ENCODE measurements at places on chromosomes 13 and 19.

DNA sequence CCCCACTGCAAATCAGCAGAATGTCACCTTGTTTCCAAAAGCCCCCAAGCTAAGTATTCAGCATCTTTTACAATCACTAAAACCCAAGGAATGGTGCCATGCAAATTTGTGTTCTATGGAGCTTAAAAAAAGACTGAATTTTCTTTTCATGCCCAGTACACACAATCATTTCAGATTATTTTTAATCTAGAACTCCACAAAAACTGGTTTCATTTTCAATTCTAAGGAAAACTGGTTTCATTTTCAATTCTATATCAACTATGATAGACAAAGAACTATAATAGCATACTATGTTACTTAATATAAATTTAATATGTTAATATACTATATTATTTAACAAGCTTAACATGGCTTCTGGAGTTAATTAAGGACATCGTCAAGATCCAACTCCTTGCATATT, 88.4 kb upstream of the DOCK9 start:
- no peak for DNase-seq

GRCh38 chr13:32036126-32036695, 4.6 kb downstream of the FRY start:
- DNase-seq = no peak

DNA sequence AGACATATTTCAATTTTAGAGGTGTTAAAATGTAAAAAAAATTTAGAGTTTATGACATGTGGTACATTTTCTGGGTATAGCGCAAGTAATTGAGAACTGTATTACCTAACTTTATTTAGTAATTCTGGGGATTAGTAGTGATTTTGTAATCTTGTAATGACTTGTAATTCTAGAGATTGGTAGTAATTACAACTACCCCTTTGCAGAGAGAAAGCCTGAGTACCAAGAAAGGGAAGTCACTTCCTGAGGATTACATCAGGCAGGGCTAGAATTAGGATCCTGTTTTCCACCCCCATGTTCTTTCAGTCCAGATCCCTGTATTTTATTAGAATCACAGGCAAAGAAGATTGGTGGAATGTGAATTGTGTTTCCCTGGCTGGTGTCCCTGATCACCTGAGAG, 274.9 kb downstream of the KCNRG start:
- DNase-seq = no peak

DNA sequence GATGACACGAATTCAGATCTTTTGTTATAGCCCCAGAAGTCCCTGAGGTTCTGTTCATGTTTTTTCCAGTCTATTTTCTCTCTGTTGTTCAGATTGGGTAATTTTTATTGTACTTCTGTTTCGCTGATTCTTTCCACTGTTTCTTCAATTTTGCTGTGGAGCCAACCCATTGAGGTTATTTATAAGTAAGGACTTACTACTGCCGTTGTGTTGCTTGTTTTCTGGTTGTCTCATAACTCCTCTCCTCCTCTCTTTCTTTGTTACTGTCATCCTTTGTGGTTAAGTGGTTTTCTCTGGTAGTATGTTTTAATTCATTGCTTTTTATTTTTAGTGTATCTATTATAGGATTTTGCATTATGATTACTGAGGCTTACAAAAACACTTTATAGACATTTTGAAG, 48.7 kb upstream of the GAS6 start:
- no peak for DNase-seq

- no peak for DNase-seq
Observed at GRCh38 chr19:32748497-32748896, 28.9 kb downstream of the TDRD12 start.

DNA sequence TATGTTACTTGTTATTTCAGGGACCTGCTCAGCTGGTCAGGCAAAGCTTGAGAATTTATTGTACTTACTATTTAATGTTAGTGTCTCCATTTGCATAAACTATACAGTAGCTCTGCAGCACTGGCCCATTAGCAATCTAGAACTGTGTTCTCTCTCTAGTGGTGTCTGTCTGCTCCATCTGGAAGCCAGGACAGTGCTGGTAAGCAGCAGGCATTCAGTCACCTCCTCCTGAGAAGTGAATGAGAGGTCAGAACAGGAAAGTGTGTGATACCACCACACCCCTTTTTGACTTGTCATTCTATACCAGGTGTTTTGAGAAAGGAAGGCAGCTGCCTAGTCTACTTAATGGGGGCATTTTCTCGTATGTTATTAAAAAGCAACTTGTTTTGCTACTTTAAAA, 3.9 kb downstream of the COG3 start:
- no peak for DNase-seq

DNA sequence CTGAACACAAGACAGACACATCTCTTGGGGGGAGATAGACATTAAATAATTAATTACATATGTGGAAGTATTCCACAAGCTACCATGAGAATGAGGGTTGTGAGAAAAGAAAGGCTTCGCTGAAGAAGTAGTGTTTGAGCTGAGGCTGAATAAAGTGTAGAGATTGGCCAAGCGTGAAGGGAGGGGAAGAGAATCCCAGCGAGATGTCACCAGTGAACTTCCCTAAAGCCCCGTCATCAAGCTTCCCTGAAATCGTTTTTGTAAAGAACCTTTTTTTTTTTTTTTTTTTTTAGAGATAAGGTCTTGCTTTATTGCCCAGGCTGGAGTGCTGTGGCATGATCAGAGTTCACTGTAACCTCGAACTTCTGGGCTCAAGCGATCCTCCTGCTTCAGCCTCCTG, 235.2 kb downstream of the KCNRG start:
- DNase-seq = no peak

DNA sequence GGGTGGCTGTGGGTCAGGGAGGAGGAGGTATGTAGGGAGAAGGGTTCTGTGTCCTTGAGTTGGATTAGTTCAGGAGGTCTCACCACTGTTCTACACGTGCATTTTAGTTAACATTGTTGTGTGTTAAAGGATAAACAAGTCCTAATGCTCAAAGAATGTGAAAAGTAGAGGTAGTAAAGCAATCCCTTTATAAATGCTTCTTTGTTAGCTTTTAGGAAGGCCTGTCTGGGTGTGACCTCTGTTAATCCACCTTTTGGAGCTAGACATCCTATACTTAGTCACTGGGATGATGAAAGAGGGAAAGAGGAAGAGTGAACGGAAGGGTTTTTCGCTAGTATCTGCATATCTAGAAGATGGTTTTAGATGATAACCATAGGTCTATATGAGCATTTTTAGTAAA, 42.2 kb upstream of the FLT1 start:
- no peak for DNase-seq

DNA sequence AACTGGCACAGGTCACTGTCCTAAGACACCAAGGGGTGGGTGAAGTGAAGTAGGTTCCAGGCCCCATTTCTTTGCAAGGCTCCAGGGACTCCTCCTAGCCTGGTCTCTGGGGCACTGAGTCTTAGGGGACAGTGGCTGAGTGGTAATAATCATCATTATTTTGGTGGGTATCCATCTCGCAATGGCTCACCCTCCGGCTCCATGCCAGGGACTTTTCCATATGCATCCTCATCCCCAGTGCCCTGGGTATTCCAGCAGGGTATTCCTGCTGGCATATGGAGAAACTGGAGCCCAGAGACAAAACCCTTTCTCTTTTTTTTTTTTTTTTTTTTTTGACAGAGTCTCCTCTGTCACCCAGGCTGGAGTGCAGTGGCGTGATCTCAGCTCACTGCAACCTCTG, 2.5 kb downstream of the PDE4A start:
- no peak for DNase-seq

DNA sequence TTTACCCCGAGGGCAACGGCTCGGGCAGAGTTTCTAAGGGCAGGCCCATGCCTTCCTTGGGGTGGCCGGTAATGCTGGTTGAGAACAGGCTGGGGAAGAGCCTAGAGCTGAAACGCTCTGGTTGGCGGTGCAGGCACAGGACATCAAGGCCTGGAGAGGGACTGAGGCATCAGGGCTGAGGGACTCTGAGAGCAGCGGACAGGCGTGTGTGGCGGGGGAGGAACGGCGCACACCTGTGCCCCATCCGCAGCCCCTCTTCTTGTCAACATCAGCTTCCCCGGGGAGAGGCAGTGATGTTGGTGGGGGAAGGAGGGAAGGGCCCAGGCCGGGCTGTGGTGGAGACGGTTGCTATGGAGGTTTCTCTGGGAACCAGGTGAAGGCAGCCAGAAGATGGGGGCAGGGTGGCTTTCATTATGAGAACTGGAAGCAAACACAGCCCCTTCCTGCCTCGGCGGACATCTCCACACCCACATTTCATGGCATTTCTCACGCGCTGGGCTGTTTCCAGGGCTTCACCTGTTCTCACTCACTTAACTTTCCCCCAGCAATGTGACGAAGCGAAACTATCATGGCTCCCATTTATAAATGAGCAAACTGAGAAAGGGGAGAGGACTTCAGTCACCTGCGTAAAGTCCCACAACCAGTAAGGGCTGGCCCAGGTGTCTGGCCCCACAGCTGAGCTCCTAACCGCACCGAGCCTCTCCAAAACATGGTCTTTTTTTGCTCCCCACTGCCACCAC, 8.2 kb upstream of the ATF5 start:
- DNase-seq = no peak

- DNase-seq = no peak
Observed at GRCh38 chr19:29013325-29013724, 199.6 kb downstream of the UQCRFS1 start.
